ENCODE measurements at places on chromosomes 12 and 14.

DNA sequence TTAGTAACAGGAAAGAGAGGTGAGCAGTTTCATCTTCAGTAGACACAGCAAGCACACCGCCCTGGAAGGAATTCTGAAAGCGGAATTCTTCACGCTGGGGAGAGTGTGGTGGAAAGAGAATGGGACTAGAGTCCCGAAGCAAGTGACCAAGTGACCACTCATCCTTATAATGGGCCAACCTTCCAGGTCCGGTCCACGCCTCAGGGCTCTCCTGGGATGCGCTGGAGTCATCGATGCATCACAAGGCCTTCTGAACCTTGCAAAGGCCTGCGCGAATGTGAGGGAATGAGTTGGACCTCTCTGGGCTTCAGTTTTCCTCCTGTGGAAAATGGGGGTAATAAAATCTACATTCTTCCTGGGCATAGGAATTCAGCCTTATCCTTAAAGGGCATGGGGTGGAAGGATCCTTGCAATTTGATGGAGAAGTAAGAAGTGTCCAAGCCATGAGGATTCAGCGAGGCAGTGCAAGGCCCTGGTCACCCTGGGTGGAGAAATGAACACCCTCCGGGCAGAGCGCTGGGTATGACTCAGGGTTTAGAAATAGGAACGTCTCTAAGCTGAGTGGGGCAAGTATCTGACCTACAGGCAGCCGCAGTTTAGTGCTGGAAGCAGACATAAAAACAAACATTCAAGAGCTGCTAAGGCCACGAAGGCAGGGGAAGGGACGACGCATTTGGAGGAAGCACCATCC is 97.7 kb downstream of the SETD3 start:
- no peak for DNase-seq

- no peak for DNase-seq
Observed at GRCh38 chr12:103515341-103515740, 19.6 kb upstream of the C12orf42 start.

DNA sequence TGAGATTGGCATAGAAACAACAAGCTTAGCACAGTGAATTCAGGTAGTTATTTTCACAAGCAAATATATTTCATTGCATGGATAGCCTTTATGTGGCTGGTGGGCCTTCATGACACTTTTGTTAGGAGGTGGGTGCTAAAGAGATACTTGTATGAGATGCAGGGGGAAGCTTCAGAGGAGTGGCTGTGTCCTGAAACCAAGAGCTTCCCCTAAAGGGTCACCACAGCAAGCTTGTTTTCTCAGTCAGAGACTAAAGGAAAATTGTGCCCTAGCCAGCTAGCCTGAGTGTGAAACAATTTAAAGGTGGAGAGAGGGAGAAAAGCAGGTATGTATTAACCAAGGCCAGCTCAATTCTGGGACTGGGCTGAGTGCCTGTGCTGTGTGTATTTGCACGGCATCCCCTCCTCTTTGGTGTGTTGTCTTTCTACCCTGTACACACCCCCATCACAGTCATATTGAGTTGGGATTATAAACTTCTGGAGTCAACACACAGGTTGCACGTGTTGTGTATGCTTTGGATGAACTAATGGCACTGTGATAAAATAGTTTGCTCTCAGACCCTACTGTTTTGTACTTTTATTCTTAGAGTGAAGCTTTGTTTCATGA is 79.2 kb downstream of the RASSF8 start:
- no peak for DNase-seq

DNA sequence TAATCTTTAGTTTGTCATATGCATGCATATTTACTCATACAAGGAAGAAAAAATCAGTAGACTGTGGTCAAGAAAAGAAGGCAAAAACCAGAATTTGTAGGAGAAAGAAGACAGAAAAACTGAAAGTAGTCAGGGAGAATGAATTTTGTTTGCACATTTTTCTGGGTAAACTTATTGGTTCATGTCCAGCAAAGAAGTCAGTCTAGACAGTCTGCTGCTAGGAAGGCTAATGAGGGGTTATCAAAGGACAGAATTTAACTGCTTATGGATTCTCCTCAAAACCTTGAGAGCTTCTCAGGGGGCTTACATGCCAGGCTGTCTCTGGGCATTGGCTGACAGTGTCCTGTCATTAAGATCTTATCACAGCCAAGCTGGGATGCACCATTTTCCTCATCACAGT is 293.9 kb downstream of the RPAP3 start:
- no peak for DNase-seq

DNA sequence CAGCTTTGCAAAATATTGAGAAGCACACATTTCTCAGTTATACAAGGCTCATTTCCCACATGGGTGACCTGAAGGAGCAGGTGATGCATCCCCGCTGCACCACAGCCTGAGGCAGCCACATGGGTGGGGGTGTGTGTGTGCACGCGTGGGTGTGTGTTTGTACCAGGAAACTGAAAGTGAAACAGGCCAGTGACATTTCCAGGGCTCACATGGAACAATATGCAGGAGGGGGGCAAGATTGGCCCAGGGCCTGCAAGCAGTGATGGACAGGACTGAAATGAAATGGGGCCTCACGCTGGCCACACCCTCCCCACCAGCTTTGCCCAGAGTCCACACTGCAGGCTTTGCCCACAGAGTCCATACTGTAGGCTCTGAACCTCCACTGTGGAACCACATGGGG is 154.2 kb upstream of the PARP11 start:
- DNase-seq: no peak

DNA sequence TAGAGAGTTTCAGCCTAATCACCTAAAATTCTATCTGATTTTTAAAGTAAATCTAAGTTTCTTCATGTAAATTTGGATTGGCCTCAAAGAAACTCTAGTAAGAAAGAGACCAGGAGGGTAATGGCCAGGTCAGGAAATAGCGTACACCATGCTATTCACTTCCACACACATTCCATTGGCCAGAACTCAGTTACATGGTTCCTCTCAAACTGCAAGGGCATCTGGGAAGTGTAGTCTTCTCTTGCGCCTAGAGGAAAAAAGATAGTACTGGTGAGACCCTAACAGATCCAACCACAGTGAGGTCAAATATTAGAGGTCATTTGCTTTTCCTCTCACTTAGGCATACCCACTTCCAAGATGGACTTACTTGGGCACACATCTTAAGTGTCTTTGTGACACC is 39.1 kb downstream of the MBIP start:
- no peak for DNase-seq

- no peak for DNase-seq
Observed at GRCh38 chr14:61493239-61493638, 171.9 kb downstream of the PRKCH start.

DNA sequence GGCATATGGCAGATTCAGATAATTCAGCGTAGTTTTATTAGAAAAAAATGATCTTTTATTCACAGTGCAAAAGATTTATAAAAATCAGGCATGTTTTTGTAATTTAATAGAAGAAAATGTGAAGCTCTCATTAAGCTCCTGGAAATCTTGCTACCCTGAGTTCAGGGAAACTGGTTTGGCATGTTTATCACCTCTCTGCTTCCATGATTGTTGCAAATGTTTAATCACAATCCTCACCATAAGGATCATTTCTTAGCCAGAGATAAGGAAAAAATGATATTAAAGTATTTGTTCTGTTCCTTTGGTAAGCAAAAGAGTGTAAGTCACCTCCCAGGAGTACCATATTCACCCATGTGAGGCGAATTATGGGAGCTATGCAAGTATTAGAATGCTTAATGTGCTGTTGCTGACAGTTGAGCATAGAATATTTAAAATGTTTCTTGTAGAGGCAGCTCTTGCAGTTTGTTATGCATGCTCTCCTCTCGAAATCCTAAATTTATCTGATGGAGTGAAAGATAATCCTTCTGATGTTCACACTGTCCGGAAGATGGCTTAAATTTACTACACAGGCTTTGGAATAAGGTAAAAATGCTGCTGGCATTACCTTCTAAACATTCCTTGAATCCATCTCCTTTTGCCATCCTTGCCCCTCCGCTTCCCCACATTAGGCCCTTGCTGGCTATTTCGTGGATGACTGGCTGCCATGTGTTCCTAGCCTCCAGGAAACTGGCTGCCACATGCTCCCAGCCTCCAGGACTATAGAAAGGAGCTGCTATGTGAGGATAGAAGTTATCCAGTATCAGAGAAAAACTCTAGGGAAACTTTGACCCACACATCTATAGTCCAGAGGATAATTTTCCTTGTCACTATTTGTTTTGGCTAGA is 115.8 kb upstream of the CCDC198 start:
- peak; percentile 42 for DNase-seq

GRCh38 chr12:47947341-47947740 is 16.1 kb upstream of the TMEM106C start:
- no peak for DNase-seq

- no peak for DNase-seq
Observed at GRCh38 chr12:113333877-113334785, 778 bp downstream of the SLC8B1 start.

DNA sequence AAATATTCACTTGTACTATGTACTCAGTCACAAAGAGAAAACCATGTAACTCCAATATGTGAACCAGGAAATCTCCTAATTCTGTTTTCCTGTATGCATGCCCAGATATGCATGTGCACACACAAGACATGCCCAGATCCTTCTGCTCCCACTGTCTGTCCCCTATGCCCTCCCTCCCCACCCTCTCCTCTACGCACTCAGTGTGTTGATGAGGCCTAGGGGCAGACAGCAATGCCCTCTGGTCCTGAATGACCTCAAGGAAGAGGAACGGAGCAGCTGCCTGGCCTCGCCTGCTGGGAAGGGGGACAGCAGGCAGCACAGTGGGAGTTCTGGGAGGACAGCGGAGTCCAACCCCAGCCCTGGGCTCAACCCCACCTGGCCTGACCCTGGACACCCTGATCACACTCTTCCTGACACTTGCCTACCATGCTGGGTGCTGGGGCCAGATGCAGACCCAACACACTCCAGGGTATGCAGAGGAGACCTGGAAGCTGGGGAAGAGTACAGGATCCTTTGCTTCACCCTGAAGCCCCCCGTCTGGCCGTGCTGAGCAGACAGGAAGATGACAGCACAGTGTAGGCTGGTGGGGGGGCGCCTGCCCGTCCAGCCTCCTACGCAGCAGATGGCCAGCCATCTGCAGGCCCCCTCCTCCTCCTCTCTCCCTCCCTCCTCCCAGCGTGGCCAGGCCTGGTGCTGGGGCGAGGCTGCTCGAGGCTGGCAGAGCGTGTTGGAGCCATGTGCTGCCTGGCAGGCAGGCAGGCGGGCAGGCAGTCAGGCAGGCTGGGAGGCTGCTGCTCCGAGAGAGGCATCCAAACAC is 106.6 kb upstream of the NCOR2 start:
- peak; percentile 94 for DNase-seq

DNA sequence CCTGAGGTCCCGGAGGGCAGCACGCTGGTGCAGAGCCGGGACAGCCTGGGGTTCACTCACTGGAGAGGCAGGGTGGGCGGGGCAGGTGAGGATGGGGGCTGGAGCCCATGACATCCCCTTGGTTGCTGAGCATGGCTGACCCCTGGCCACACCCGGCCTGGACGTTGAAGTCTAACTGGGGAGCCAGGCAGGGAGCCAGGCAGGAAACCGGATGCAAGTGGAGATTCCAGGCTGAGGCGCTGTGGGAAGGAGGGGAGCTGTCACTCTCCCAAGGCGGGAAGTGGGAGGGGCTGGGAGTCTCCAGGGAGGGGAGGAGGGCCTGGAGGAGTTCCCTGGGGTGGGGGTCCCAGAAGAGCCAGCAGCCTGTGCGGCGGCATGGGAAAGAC is 7.7 kb upstream of the INF2 start:
- DNase-seq: peak; percentile 80

GRCh38 chr12:55688716-55689655 is 18.7 kb downstream of the ITGA7 start:
- DNase-seq: no peak

DNA sequence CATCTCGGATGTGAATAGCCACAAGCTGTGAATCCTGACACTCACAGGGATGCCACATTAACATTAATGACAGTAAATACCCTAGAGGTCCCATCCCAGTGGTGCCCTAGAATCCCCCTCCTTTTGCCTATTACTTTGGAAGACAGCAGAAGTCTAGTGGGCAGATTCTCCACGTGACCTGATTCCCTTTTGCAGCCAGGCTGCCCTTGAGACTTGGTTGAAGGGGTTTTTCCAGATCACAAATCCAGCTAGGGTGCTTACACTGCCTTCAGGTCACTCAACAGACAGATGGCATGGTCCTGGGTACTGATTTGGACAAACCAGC is 8.7 kb downstream of the HDAC7 start:
- DNase-seq: no peak

DNA sequence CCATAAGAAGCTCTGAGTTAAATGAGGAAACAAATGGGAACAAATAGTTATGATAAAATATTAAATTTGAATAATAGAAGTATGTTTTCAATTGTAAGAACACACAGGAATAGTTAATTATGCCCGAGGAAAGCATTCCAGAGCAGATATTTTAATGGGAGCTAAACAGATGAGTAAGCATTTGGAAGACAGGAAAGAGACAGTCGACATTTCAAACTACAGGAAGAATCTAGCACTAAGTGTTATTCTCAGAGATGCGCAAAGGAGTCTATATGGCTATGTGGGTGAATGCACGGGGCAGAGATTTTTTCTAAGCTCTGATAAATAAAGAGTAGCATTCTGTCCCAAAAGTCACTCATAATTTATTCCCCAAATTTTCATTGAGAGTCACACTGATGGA is 64.5 kb upstream of the SSTR1 start:
- DNase-seq: no peak

- DNase-seq: no peak
Observed at GRCh38 chr14:69193721-69194120, 2.4 kb downstream of the EXD2 start.

- no peak for DNase-seq
Observed at GRCh38 chr12:105665366-105665765, 334.9 kb downstream of the C12orf75 start.

DNA sequence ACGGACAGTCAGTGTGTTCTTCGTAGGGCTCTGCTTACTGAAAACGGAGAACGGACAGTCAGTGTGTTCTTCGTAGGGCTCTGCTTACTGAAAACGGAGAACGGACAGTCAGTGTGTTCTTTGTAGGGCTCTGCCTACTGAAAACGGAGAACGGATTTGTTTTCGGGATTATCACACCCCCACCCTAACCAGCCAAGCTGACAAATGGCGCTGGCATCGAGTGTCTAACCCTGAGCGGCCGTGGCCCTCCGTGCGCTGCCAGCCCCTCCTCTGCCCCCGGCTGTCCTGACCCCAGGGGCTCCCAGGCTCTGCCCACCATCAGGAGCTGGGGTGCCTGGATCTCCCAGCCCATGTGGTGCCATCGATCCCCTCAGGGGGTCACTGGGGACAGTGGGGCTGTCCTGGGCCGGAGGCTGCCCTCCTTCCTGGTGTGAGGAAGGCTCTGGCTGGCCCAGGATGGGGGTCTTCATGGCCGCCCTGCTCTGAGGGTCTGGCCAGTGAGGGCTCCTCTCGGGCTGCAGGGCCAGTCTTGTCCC is 57.3 kb downstream of the FBRSL1 start:
- no peak for DNase-seq

GRCh38 chr12:98901189-98901588 is 256.1 kb downstream of the APAF1 start:
- no peak for DNase-seq

Data from cerebellar cortex (tissue), 1 donor.